ENCODE measurements at places on chromosomes 7 and 10.

DNA sequence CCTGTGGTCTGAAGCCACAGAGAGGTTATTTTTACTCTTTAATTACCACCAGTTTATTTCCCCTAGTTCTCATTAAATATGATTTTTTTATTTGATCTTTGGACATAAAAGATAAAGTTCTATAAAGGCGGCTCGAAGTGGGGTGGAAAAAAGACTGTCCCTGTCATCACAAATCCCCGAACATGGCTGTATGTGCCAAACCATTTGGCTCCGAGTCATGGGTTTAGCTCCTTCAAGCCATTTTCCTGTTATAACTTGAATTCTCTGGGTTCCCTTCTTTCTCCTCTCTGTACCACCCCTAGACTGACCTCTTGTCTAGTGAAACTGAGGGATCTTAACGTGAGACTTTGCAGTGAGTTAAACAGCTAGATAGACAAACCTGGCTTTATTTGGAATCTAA, 181.6 kb downstream of the BMPER start:
- no peak for DNase-seq

- no peak for DNase-seq
These were observed 2.4 kb upstream of the ASIC3 start for GRCh38 chr7:151045967-151046366.

DNA sequence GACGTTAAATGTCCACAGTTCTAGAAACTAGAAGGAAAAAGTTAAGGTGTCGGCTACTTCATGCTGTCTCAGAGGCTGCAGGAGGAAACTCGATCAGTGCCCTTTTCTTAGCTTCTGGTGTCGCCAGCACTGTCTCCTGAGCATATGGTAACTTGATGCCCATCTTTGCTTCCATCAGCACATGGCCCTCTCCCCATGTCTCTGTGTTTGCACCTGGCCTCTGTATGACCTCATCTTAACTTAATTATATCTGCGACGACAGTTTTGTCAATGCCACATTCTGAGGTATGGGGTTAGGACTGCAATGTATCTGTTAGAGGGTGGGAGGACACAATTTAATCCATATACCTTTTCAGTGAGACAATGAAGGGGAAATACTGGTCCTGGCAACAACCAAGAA, 449.9 kb downstream of the POM121L12 start:
- no peak for DNase-seq

GRCh38 chr7:36794689-36795088, 70.4 kb upstream of the AOAH start:
- DNase-seq = no peak

GRCh38 chr7:106765727-106766355, 99.2 kb upstream of the PIK3CG start:
- no peak for DNase-seq

- no peak for DNase-seq
These were observed 31.3 kb upstream of the GDI2 start for GRCh38 chr10:5844345-5845055.

DNA sequence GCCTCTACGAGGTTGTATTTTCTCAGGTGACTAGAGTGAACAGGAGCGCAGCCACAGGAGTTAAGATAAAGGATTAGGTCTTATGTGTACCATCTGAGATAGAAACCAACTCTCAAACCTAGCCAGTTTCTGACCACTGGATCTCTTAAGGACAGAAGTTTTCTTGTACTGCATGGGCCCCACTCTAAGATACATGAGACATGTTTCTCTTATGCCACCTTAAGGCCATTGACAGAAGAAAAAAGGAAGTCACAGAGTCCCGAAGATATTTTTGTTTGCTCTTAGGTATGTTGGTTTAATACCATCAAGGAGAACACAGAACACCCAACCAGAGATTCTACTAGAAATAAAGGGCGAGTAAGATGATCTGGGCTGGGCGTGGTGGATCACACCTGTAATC, 335.8 kb downstream of the FRMD4A start:
- DNase-seq = no peak

- DNase-seq = no peak
These were observed 254.0 kb downstream of the KLF6 start for GRCh38 chr10:3530783-3531645.

DNA sequence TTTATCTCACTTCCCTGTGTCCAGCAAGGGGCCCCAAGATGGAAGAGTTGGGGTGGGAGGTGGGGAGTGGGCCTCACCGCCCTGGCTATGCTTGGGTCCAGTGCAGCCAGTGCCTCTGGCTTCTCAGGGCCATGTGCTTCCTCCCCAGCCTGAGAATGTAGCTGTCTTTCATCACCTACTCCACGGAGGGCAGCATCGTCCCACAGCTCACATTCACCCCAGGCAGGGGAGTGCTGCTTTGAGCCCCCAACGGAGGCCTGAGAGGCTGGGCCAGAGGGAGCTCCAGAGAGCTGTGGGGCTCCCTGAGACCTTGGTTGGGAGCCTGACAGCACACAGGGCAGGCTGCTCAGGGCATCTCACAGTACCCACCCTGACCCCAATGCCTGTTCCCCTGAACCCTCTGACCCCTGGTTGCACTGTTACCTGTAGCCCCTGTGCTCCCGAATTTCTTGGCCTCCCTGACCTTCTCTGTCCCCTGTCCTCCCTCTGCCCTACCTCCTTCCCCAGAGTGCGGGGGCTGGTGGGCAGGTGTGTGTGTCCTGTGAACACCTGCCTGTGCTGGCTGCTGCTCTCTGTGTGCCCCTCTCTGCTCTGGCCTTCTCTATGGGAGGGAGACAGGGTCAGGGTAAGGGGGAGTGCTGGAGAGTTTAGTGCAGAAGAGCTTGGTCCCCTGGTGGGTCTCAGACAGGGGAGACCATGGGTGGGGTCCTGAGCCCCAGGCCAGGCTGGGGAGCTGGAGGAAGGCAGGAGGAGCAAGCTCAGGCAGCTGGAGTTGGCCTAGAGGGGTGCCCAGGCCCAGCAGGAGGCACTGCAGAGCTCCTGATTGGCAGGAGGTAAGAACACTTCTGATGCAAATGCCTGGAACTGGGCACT, 19.6 kb upstream of the ZNF488 start:
- DNase-seq = no peak

- DNase-seq = no peak
These were observed 8.0 kb upstream of the GRK5 start for GRCh38 chr10:119199231-119199992.

- DNase-seq = no peak
These were observed 1.3 kb upstream of the PRKG1 start for GRCh38 chr10:51072921-51073434.

DNA sequence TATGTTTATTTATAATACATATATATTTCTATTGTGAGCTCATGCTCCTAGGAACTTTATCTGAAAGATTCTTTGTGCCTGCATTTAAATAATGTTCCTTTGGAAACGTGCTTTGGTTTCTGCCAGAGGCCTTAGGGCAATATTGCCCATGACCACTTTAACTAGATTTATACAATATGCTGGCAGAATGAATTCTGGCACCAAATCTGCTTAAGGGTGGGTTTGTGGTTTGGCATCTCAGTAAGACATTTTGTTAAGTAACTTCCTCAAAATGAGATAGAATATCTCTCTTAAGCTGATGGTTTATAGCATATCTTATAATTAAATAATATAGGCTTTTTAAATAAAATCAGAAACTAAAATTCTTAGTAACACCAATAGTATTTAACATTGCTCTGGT, 252.9 kb downstream of the RNLS start:
- DNase-seq = no peak

All from NCI-H187 (cell line).